IPS DF 6.9 (cell line): ENCODE measurements at places on chromosomes 6 and 20.
A peak's percentile ranks its signal among the peaks of the same experiment; 100 is the strongest.

DNA sequence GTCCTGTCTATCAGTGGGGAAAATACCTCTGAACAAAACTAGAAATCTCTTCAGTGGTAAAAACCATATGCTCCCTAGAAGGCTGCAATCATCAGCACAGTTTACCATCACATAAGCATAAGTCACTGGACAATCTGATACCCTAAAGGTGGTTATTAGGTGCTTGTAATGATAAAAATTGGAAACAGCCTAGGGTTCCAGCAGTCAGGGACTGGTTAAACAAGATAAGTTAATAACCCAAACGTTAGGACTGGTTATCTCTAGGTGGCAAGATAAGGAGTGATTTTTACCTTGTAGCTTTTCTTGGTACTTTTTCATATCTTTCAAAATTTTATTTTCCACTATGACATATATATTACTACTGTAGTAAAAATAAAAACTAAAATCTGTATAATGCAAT, 11.0 kb downstream of the ECI2 start:
- no peaks in the 10 kb centered on the region for H3K4me1 ChIP-seq
- H3K36me3 ChIP-seq = peaks cover 16% of the 10 kb centered on the region; the same call in 1 of the 2 replicates
- no peak for DNase-seq
- H3K27ac ChIP-seq = no peak overlapping the region

DNA sequence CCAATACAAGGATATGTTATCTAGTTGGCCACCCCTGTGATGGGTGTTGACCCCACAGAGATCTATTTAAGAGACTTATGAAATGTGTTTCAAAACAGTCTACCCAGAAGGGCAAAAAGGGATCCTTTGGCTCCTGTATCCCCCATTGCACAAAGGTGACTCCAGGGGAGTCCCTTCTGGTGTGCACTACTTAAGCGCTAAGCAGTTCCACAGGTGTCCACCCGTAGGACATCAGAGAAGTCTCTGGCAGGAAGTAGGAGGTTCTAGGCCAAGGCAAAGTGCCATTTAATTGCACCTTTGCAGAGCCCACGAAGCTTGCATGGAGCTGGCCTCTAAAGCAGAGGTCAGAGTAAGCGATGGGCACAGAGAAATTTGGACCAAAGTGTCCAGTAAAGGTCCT, 147.7 kb downstream of the MRPL14 start:
- H3K4me3 ChIP-seq = no peak overlapping the region
- no peak for DNase-seq
- no peak overlapping the region for H3K27ac ChIP-seq
- H3K4me1 ChIP-seq = no peaks in the 10 kb centered on the region
- no peaks in the 10 kb centered on the region for H3K27me3 ChIP-seq
- no peaks in the 10 kb centered on the region for H3K36me3 ChIP-seq

DNA sequence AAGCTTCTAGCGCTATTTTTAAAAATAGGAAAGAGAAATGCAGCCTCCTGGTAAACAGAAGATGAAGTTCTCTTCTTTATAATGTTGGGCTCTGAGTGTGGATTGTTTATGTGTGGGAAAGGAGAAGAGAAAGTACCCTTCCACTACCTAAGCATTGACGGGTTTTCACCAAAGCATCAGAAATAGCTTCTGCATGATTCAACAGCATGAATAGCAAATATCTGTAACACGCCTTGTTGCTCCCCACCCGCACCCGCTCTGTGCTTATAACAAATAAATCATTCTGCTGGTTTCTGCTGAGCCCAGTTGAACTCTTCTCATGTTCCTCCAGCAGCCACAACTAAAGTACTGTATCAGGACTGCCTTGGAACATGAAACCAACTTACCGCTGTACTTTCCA, 20.7 kb downstream of the TXLNB start:
- no peaks in the 10 kb centered on the region for H3K4me1 ChIP-seq
- DNase-seq = no peak
- no peaks in the 10 kb centered on the region for H3K27me3 ChIP-seq
- no peak overlapping the region for H3K4me3 ChIP-seq
- no peak overlapping the region for H3K27ac ChIP-seq

DNA sequence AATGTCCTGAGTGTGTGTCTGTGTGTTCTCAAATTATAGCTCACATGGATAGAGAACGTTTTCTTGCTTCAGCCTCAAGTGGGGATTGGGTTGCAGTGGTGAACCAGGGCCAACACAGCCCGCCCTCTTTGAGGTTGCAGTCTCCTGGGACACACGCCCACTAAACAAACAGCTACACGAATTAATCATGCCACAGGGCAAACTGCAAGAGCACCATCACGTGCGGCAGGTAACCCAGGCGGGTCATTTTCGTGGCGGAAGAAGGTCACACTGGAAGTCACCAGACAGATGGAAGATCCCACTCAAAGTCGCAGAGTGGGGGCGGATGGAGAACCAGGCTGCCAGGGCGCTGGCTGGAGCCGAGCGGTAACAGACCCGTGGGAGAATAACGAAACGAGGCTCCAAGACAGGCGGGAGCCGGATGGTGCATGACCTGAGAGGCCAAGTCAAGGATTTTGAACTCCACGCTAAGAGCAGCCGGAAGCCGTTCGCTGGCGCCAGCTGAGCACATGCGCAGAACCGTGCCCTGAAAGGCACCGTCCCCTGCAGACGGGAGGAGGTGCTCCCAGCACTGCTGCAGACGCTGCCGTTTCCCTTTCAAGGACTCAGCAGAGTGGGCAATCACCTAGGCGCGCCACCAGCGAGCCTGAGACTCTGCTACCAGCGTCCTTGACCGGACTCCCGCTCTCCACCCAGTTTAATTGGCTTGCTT, 10.7 kb downstream of the DLL1 start:
- H3K27ac ChIP-seq = no peak overlapping the region
- DNase-seq = no peak
- H3K27me3 ChIP-seq = no peaks in the 10 kb centered on the region
- H3K4me3 ChIP-seq = no peak overlapping the region
- H3K4me1 ChIP-seq = peaks cover 1% of the 10 kb centered on the region; the same call in 1 of the 2 replicates

- H3K4me1 ChIP-seq = no peaks in the 10 kb centered on the region
- no peak overlapping the region for H3K27ac ChIP-seq
- no peaks in the 10 kb centered on the region for H3K27me3 ChIP-seq
- H3K4me3 ChIP-seq = peak overlapping the region; percentile 82
Observed at GRCh38 chr6:73519926-73520687, 725 bp downstream of the EEF1A1 start.

- DNase-seq = no peak
- H3K36me3 ChIP-seq = no peaks in the 10 kb centered on the region
- no peaks in the 10 kb centered on the region; the same call in 1 of the 2 replicates for H3K4me1 ChIP-seq
- no peak overlapping the region for H3K4me3 ChIP-seq
Observed at GRCh38 chr6:84432619-84433018, 205.2 kb upstream of the CEP162 start.

- no peaks in the 10 kb centered on the region for H3K36me3 ChIP-seq
- DNase-seq = no peak
- no peak overlapping the region for H3K27ac ChIP-seq
Observed at GRCh38 chr20:44331201-44331600, 5.6 kb upstream of the R3HDML start.

- H3K4me3 ChIP-seq = no peak overlapping the region
- H3K36me3 ChIP-seq = no peaks in the 10 kb centered on the region
- no peaks in the 10 kb centered on the region for H3K27me3 ChIP-seq
- no peak overlapping the region for H3K27ac ChIP-seq
- no peak for DNase-seq
- 0 out of 2 replicates have a peak, but pooled peaks cover 2% of the 10 kb centered on the region for H3K4me1 ChIP-seq
Observed at GRCh38 chr20:60659240-60659639, 592.8 kb upstream of the CDH4 start.

- no peaks in the 10 kb centered on the region for H3K27me3 ChIP-seq
- no peak overlapping the region for H3K4me3 ChIP-seq
- no peaks in the 10 kb centered on the region for H3K36me3 ChIP-seq
- DNase-seq = no peak
- no peaks in the 10 kb centered on the region for H3K4me1 ChIP-seq
- H3K27ac ChIP-seq = no peak overlapping the region
Observed at GRCh38 chr6:134676307-134677281, 273.3 kb downstream of the ALDH8A1 start.

- H3K36me3 ChIP-seq = no peaks in the 10 kb centered on the region; the same call in 1 of the 2 replicates
- no peak overlapping the region for H3K27ac ChIP-seq
- DNase-seq = no peak
- no peak overlapping the region for H3K4me3 ChIP-seq
- H3K4me1 ChIP-seq = no peaks in the 10 kb centered on the region; the same call in 1 of the 2 replicates
Observed at GRCh38 chr6:42819803-42820511, 38.1 kb downstream of the BICRAL start.

DNA sequence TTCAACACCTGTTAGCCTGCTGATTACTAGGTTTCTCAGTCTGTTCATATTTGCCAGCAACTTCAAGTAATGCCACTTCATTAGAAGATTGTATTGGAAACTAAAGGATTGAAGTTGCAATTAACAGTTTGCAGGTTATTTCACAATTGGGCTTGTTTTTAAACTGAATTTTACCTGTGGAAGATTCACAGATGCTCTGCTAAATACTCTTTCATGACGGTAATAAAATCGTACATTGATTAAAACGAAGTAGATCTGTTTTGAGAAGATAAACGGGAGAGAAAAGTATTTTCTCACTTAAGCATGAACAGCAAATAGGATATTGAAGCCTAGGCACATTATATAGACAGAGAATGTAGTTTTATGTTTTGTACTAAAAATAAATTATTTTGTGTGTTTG, 1.6 kb downstream of the RNF182 start:
- H3K4me3 ChIP-seq = no peak overlapping the region
- H3K27me3 ChIP-seq = peaks cover 3% of the 10 kb centered on the region; the same call in 1 of the 2 replicates
- no peak for DNase-seq
- no peaks in the 10 kb centered on the region for H3K36me3 ChIP-seq

GRCh38 chr6:163775313-163775712, 360.8 kb downstream of the QKI start:
- no peak for DNase-seq
- no peaks in the 10 kb centered on the region for H3K4me1 ChIP-seq
- H3K4me3 ChIP-seq = no peak overlapping the region

DNA sequence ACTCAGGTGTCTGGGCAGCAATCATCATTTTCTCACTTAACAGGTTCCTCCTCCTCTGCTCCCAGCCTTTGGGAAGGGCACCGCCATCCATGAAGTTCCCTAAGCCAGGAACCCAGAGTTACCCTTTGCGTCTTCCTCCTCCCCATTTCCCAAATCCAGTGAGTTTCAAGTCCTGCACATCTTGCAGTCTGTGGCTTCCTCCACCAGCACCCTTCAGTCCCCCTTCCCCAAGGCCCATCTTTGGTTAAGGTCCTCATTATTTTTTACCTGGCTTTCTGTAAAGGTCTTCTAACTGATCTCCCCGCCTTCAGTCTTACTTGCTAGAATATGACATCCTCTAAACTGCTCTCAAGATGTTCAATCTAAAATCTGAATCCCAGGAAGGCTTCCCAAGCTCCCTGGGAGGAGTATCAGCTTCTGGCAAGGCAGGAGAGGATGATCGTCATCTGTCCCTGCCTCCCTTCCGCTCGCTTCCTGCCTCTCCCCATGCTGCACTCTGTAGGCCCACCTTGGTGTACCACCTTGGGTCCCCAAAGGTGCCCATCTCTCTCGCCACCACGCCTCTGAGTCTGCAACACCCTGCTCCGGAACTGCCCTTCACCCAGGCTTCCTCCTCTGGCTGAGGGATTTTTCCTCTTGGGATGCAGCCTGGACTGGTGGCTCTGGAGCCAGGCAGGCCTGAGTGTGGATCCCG, 11.4 kb upstream of the DUSP22 start:
- no peak overlapping the region for H3K27ac ChIP-seq
- DNase-seq = no peak
- no peaks in the 10 kb centered on the region for H3K36me3 ChIP-seq
- H3K4me3 ChIP-seq = no peak overlapping the region

GRCh38 chr6:108798670-108799353, 49.4 kb upstream of the ARMC2 start:
- H3K36me3 ChIP-seq = no peaks in the 10 kb centered on the region
- no peak for DNase-seq
- no peak overlapping the region for H3K4me3 ChIP-seq
- H3K27ac ChIP-seq = no peak overlapping the region
- no peaks in the 10 kb centered on the region; the same call in 1 of the 2 replicates for H3K4me1 ChIP-seq
- no peaks in the 10 kb centered on the region for H3K27me3 ChIP-seq

DNA sequence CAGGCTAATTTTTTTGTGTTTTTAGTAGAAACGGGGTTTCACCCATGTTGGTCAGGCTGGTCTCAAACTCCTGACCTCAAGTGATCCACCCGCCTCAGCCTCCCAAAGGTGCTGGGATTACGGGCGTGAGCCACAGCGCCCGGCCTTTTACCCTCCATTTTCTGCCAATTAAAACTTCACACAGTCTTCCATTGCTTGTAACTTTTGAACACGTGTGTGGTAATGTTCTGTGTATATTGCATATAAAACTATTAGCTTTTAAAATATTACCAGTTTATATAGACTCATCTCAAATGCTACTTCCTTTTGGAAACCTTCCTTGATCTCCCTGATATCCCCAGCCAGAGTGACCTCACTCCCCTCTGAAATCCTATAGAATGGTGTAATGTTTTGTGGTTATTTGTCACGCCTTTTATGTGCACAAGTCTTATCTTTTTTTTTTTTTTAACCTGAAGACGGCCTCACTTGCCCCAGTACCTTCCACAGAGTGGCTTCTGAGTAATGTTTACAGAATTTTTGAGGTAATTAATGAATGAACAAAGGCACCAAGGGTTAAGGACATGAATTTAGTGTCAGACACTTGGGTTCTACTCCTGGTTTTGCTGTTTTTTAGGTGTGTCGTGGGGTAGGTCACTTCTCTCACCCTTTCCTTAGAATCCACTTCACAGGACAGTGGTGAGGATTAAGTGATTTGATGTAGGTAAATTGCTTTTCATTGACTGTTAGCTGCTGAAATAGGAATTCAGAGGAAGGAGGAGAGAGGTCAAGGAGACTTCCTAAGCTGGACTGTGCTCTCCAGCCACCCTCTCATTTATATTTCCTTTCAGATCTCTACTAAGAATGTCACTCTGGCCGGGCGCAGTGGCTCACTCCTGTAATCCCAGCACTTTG, 11.2 kb upstream of the MMP24 start:
- DNase-seq = no peak
- no peaks in the 10 kb centered on the region for H3K4me1 ChIP-seq
- H3K27me3 ChIP-seq = no peaks in the 10 kb centered on the region
- no peaks in the 10 kb centered on the region for H3K36me3 ChIP-seq

DNA sequence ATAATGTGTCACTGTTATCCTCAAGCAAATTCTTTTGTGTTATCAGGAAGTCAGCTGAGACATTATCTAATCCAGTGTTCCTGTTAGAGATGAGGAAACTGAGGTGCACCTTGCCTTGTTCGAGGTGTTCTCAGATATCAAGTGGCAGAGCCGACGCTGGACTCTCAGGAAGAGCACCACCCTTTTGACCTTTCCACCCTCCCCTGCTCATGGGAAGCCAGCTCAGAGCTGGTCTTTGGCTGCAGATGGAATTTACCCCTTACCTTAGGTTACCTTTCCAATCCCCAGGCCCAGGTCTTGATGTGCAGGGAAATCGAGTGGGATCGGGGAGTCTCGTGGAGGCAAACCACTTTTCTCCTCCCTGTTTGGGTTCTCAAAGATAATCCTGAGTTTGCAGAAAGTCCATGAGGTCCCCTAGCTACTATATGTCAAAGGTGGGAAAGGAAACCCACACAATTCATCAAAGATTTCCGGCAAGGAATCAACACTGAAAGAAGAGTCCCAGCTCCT, 62.9 kb upstream of the PIM1 start:
- no peak for DNase-seq
- no peaks in the 10 kb centered on the region; the same call in 1 of the 2 replicates for H3K36me3 ChIP-seq
- peaks cover 2% of the 10 kb centered on the region for H3K4me1 ChIP-seq
